ENCODE measurements at places on chromosomes 3 and 15.

DNA sequence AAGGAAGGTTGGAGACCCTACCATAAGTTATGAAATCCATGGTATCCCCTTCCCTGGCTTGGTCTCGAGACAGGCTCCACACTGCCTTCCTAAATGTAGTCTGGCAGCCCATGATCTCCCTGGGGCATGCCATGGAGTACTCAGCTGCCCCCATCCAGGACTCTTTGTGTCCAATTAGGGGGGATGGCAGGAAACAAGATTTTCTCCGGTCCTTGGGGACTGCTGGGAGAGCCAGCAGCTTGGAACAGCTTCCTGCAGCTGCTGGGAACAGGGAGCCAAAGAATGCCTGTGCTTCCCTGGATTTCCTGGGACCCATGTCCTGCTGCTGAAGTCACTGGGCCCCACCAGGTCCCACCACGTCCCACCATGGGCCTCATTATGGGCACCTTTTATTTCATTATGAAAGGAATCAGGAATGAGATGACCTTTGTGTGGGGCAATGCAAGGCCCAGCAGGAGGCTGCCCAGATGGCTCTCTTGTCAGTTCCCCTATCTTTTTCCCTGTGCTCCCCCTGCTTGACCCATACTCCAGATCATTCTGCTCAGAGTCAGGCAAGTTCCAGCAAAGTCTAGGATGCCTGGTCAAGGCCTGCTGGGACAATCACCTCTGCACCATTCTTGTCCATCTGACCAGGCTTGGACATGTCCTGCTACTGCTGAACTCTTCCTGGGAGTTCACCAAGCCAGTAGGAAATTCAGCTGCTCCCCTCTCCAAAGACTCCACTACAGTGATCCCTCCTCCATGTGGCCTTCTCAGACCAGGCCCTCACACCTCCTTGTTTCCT lies 15.0 kb upstream of the DAG1 start:
- no peak for DNase-seq

DNA sequence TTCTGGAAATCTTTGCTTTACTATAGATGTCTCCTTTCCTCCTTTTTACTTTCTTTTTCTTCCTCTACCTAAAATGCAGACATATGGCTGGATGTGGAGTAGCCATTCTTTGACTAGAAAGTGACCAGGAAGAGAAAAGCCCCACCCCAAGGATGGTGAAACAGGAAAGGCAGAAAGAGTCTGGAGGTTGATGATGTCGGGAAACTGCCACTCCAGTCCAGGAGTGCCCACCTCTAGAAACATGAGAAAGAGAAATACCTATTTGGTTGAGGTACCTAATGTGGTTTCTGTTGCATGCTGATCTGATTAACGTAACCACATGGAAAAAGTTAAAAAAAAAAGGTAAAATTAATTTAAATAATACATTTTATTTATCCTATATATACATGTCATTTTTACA lies 55.2 kb upstream of the SSR3 start:
- DNase-seq, result no peak

GRCh38 chr3:40468018-40468417 lies 8.9 kb upstream of the ZNF619 start:
- no peak for DNase-seq

DNA sequence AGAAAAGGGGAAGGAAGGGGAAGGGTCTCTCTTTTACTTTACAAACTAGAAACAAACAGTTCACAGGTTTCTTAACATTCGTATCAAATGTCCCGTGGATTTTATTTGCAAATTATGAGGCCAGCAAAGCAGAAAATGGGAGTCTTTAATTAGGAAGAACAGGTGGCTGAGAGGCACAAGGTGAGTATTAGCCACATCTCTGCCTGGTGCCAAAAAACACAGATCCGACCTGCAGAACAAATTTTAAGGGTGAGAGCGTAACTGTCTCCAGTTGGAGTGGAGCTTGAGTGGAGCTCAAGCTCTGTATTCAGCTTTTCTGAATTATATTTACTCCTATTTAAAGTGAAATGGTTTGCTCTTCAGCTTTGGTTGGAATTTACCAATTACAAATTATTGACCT lies 1004.9 kb downstream of the FHIT start:
- no peak for DNase-seq

GRCh38 chr3:57927916-57928315 lies 80.3 kb upstream of the FLNB start:
- DNase-seq, result no peak

GRCh38 chr3:129794311-129795185 lies 99.0 kb downstream of the TMCC1 start:
- no peak for DNase-seq

GRCh38 chr3:124582621-124583395 lies 147.4 kb upstream of the UMPS start:
- DNase-seq, result no peak

GRCh38 chr3:197168063-197168462 lies 130.3 kb downstream of the DLG1 start:
- DNase-seq, result no peak

- DNase-seq, result no peak
Observed at GRCh38 chr3:126519506-126520455, 2.2 kb upstream of the UROC1 start.

DNA sequence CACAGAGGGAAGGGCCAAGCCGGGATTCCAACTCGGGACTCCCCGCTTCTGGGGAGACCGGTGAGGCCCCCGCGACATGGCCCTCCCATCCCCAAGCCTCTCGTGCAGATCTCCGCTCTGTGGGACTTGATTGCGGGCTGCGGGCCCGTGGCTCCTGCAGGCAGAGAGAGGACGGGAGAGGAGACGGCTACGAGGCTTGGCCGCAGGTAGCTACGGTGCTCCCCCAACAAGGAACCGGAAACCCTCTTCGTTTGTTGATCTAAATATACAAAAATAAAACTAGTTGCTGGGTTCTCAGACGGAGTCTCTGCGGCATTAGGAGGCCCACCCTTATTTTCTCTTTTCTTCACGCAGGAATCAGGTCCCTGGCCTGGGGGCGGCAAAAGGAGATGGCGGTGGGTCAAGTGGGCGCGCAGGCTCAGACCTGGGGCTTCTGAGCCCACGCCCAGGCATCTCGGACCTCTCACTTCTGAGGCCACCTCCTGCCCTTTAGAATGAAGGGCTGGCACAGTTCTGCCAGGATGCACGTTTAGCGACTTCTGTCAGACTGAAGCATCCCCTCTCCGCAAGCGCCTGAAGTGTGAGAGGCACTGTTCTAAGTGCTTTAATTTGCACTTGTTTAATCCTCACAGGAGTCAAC lies 10.9 kb downstream of the GNB5 start:
- DNase-seq, result peak; percentile 11
